ENCODE measurements at places on chromosomes 7 and 10.

GRCh38 chr7:157874870-157875229 lies 538.0 kb downstream of the DNAJB6 start:
- no peak for DNase-seq

GRCh38 chr7:92720604-92721350 lies 115.6 kb downstream of the CDK6 start:
- no peak for DNase-seq

DNA sequence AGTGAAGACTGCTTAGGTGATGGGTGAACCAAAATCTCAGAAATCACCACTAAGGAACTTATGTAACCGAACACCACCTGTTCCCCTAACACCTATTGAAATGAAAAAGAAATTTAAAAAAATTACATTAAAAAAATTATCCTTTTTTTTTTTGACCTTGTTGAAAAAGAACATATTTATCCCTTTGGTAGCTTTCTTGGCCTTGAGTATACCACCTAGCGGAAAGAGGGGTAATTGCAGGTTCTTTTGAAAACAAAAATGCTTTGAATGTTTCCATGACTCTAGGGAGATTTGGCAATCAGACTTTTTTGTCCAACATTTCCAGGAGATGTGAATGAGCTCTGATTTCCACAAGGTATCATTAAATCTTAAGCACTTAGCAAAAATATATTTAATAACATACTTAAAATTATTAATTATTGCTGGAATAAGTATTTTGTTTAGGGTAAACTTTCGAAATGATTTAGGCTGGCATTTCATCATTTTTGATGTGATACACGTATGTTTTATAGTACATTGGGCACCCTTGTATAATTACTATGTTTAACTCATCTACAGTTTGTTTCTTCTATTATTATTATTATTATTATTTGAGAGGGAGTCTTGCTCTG lies 47.0 kb upstream of the ELMO1 start:
- DNase-seq, result no peak

- no peak for DNase-seq
These were observed 237.7 kb downstream of the WDR37 start for GRCh38 chr10:1293636-1294435.

DNA sequence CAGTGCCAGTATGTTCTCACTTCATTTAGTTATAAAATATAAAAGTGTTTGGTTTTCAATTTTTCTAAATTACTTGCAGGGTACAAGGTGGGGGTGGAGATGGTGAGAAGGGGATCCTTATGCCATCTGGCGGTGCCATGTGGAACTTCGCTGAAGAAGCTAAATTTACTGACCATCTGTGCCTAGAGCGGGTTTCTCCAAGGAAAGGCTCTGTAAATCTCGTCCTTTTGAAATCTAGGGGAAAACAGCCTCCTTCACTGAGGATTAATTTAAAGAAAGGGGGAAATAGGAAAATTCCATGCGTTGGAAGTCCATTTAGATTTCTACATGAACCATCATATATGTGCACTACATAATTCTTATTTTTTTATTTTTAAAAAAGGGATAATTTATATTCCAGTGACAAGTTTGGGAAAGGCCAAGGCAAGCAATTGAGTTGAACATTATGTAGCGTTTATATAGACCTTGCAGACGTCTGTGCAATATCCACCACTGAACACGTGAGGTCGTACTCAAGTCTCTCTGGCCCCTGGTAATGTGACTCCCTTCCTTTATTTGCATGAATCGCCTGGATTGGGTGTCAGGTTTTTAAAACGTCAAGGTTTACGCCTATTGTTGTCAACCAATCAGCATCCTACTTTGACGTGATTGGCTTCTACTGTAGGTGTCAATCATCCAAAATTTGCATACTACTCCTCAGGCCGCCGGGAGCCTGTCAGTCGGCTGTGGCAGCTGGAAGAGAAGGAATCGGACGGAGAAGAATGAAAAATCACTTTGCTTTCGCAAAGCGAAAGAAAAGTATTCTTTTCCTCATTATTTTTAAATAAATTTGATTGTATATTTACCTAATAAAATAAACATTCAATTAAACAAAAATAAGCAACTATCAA lies 297.1 kb upstream of the NFE2L3 start:
- no peak for DNase-seq

GRCh38 chr10:131580674-131581073 lies 269.2 kb upstream of the TCERG1L start:
- DNase-seq, result no peak

DNA sequence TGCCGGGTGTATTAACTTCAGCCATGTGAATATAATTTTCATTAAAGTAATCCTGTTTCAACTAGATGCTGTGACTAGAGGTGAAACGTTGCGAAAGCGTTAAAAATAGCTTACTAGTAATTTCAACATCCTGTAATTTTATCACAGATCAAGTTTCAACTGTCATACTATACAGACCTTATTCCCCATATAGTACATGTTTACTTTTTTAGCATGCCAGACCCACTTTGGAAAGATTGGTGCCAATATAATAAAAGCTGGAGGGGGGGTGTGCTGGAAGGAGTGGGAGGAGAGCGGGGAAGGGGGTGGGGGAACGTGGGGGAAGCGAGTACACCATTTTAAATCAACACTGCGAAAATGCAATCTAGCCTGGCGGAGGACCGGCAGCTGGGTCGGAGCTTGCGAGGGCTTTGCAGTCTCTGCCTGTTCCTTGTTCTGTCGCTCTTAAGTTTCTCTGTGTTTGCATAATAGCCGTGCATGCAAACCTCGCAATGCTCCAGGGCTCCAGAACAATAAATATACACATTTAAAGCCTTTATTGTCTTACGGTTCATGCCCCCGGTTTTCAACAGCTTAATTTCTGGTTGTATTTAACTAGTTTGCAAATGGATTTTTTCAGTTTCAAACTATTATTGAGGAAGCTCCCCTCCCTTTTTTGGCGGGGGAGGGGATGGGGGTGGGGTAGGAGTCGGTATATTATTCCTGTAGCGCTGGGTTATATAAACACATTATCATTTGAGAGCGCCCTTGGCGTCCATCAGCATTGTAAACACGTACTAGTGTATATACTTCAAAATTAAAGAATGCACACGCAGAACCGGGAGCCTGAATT lies 1.3 kb upstream of the ARID5B start:
- DNase-seq, result peak; percentile 34
